Kidney glomerular epithelial cell (primary cell): ENCODE measurements at places on chromosomes 7 and 10.
A peak's percentile ranks its signal among the peaks of the same experiment; 100 is the strongest.

DNA sequence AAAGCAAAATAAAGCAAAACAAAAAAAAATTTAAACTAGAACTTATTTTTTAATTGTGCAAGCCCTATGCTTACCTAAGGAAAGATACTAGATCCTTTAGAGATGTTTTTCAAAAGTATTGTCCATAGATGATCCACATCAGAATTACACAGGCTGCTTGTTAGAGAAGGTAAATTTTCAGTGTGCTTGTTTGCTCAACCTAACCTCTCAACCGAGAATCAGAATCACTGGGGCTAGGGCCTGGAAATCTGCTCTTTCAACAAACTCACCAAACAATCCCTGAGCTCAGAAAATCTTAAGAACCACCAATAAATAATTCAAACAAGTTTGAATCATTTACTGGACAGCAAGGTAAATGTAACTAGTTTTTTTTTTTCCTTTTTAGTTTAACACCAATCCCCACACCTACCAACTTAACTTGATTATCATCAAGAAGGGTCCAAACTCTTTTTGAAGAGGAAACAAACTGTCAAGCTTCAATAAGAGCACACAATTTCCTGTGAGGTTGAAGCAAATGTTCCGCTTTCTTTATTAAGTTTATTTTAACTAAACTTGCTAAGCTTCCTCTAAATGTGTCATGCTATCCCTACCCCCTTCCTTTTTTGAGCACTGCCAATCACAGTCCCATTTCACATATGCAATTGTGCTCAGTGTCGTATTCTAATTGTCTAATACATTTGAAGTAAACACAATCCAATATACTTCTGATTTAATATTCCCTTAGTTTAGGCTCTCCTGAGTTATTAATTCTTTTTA lies 7.4 kb upstream of the TSPAN33 start:
- DNase-seq = no peak

DNA sequence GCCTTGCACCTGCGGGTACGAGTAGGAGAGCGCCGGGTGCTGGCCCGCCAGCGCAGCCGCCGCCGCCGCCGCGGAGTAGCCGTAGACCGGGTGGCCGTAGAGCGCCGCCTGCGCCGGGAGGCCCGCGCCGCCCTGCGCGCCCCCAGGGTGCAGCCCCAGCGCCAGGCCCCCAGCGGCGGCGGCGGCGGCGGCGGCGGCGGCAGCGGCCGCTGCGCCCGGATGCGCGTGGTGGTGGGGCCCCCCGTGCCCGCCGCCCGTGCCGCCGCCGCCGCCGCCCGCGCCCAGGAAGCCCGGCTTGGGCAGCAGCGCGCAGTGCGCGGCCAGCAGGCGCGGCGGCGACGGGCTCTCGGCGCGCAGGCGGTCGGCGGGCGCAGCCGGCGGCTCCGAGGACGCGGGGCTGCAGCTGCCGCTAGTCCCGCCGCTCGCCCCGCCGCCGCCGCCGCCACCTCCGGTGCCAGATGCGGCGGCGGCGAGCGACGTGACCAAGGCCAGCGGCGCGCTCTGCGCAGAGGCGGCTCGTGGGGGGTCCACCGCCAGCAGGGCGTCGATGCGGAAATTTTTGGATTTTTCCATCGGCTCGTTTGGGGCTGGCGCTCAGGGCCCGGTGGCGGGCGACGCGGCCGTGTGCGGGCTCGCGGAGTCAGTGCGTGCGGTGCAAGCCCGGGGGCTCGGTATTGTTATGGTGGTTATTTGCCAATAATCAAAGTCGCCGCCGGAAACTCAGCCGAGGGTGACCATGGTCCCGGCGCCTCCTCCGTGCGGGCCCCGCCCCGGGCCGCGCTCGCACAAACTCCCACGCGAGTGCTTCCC lies 480 bp downstream of the MNX1 start:
- no peak for DNase-seq

DNA sequence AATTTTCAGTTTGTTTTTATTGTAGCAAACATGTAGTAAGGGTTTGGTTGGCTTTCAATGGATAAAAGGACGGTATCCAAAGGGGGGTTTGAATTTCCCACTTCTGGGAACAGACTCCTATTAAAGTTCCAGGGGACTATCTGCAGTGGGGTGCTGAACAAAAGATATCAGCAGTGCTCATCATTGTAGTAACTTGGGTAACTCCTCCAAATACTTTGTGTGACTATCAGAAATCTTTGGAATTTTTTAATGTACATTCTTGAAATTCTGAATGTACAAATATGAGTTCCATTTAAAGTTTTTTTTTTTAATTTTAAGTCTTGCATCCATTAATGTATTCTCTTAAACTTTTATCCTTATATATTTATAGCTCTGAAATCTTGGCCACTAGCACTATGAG lies 42.1 kb downstream of the CYP51A1 start:
- DNase-seq = no peak

GRCh38 chr7:20083781-20084180 lies 133.4 kb downstream of the MACC1 start:
- no peak for DNase-seq

DNA sequence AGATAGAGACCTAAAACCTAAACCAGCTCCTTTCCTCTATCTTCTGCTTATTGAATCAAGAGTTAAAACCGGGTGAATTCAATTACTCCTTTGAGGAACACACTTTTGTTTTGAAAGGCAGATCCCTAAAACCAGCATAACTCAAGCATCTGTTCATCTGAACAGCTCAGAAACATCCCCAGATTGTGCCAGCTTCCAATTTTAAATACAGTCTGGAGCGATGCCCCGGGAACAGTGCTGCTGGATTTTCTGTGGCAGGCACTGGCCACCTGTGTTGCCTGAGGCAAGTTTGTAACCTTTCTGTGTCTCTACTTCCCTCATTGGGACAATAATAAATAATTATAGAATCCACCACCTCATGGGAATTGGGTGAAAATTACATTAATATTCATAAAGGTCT lies 281.4 kb upstream of the NFE2L3 start:
- DNase-seq = no peak

GRCh38 chr10:105785721-105786120 lies 1144.6 kb downstream of the SORCS3 start:
- DNase-seq = no peak

DNA sequence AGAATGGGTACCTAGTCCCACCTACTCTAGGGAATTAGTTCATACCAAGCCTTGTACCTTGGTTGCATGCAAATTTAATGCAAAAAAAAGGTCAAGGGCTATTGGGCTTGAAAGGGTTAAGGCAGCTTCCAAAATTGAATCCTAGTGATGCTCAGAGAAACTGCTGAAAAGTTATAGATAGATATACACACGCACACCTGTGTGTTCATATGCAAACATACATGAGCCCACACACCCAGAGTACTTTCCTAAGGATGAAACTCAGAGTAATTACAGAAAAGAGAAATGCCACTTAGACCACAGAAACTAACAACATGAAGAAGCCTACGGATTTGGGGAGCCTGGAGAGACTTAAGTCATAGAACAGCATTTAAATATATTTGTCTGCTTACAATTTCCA lies 1.5 kb downstream of the SLC25A13 start:
- DNase-seq = no peak

GRCh38 chr10:72727130-72727529 lies 35.2 kb downstream of the MCU start:
- no peak for DNase-seq

- peak; percentile 70 for DNase-seq
Observed at GRCh38 chr7:120554960-120555571, 282.1 kb downstream of the KCND2 start.

- no peak for DNase-seq
Observed at GRCh38 chr7:157621131-157621681, 284.4 kb downstream of the DNAJB6 start.

DNA sequence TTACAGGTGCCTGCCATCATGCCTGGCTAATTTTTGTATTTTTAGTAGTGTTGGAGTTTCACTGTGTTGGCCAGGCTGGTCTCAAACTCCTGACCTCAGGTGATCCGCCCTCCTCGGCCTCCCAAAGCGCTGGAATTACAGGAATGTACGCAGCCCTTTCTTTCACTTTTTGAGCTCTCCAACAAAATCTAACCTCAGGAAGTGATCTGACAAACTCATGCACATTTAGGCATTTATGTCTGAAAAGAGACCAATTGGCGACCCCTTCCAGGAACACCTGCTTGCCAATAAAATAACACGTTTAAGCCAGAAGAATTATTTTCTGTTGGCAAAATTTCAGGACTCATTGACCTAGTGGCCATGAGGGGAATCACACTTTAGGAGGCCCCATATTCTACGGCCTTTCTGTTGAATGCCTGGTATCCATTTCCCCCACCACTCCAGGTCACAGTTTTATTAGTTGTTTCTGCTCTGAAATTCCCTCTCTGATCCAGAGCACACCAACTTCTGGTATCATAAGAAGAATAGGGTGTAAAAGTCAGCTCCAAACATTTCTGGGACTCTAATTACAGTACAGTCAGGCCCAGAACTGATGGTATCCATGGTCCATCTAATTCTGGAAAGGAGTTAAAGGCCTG lies 65.8 kb upstream of the FRMD4A start:
- DNase-seq = peak; percentile 83

DNA sequence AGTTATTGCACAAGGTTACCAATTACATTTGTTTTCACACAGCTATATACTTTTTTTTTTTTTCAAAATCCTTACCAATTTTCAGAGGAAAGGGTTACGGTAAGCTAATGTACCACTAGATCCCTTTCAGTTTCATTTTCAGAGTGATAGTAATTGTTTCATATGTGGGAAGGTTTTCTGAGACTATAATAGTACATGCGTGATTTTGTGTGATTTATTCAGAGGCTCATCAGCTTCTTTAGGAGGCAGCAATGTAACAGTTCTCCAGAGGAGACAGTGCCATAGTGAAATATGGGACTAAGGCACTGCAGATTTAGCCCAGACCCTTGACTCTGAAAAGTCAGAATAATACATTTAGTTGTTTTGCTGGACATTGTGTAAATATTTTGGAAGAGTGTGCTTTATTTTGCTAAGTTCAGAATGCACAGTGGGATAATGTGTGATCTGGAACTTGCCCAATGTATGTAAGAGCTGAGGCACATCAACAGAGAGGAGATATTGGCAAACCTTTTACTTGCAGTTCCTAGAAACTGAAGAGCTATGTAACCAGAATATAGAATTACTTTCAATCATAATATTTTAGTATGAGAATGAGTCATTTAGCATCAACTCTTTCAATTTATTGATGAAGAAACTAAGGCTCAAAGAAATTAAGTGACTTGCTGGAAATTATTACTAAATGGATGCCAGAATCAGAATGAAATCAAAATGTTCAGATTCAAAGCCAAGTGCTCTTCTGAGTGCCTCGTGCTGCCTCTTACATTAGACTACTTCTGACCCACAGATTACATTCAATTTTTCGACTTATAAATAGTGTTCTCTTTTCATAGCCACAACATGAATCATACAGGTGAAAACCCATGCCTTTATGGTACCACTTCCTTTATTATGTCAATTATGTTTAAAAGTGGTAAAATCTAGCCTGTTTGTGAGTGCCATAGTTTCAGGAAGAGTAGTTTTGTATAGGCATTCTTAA lies 207.7 kb upstream of the TEX47 start:
- no peak for DNase-seq

- no peak for DNase-seq
Observed at GRCh38 chr7:97005183-97006054, at the start of gene DLX6. Gene DLX6, plus strand, starts transcription at chr7:97005553. Its CDS starts 425 bp downstream, at chr7:97005978.

- DNase-seq = no peak
Observed at GRCh38 chr10:13528123-13528874, 515 bp downstream of the BEND7 start.

- DNase-seq = peak; percentile 43
Observed at GRCh38 chr10:109852475-109853037, 70.8 kb downstream of the XPNPEP1 start.

DNA sequence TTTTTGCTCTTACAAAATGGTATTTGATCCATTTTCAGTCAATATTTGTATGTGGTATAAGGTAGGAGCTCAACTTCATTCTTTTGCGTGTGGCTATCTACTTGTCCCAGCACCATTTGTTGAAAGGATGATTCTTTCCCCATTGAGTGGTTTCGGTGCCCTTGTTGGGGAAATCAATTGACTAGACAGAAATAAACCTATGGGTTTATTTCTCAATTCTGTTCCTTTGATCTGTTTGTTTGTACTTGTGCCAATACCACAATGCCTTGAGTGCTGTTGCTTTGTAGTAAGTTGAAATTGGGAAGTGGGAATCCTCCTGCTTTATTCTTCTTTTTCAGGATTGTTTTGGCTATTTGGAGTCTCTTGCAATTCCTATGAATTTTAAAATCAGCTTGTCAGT lies 41.0 kb downstream of the SNX10 start:
- no peak for DNase-seq

DNA sequence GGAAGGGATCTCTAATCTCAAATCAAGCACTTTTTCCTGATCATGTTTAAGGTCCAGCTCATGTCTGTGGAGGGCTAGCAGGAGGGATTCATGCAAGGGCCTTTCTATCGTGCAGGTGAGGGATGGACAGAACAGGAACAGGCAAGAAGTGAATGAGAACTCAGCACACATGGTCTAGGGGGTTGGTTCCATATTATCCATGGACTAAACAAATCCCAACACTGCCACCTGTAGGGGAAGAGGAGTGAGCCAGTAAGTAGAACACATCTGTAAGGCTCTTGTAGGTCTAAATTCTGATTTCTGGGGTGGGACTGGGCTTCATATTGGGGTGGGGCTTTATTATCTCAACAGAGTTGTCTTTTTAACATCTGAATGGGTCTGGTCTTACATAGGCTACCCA lies 138.0 kb upstream of the TARP start:
- DNase-seq = no peak

DNA sequence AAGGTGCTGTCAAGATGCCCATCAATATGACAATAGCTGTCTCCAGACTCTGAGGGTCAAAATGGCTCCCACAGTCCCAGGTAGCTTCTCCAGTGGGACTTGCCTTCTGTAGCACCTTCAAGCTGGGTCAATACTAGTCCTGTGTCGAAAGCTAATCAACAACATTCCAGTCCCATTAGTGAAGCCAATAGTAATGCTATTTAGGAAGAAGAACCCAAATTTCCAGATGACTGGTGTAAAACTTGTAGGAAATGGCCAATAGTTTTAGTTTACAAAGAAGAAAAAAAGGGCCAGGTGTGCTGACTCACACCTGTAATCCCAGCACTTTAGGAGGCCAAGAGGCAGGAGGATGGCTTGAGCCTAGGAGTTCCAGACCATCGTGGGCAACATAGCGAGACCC lies 2.0 kb upstream of the SPOCK2 start:
- DNase-seq = no peak

DNA sequence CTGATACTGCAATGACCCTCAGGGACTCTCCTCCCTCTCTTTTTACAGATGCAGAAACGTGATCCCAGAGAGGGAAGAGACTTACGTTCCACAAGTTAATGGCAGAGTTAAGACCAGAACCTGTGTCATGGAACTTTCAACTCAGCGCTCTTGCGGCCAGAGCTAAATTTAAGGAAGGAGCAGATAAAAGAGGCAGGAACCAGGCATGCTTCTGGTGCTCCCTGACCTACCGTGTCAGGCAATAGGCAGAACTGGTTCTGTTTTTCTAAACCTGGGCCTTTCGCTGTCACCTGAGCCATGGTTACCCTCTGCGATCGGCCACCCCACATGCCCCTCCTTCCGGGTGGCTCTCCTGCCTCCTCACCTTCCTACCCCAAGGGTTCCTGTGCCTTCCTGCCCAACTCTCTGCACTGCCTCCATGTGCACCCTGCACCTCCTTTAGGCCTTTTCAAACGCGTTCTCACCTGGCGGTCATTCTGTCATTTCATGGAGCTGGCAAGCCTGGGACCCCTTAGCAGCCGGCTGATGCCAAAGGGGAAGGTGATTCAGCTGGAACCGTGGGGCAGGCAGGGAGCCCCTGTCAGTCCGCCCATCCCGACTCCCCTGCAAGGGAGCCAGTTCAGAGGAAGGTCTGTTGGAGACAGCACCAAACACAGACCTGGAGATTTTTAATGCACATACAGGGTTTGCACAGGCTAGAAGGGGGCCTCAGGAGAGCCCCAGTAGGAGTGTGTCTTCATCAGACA lies 7.7 kb upstream of the GBX1 start:
- no peak for DNase-seq

GRCh38 chr7:128785738-128786137 lies 6.0 kb upstream of the CCDC136 start:
- no peak for DNase-seq
